ENCODE measurements at places on chromosomes 1 and 21.

DNA sequence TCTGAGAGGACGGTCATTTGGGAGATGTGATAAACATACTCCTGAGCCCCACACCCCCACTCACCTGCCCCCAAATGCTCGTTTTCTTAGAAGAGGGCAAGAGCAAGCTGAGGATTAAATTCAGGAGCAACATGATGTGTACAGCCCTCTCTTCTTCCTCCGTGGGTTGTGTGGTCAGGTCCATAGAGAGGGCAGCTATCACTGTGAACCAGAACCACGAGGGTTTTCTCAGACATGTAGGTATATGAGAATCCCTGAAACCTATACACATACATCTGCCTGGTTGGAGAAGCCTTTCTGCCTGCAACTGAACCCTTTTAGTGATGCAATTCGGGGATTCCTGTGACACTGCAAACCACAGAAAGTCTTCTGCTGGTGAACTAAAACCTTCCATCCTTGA, 38.9 kb downstream of the PGM1 start:
- DNase-seq: no peak

DNA sequence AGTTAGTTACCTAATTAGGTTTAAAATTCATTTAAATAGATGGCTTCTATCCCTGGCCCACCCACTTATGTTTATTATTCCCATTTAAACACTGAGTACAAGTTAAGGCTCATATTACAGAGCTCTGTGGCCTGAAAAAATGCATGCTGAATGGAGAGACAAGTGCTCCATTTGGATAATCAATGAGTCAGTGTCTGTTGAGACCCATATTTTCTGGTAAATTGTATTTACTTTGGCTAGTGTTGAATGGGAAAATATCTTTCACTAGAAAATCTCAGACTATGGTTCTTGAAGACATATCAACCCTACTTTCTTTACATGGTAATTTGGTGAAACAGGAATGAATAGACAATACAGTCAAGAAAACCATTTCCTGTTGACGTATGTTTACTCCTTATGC, 356.0 kb downstream of the S1PR1 start:
- DNase-seq: no peak

GRCh38 chr1:95640746-95641145, 406.7 kb downstream of the RWDD3 start:
- no peak for DNase-seq

DNA sequence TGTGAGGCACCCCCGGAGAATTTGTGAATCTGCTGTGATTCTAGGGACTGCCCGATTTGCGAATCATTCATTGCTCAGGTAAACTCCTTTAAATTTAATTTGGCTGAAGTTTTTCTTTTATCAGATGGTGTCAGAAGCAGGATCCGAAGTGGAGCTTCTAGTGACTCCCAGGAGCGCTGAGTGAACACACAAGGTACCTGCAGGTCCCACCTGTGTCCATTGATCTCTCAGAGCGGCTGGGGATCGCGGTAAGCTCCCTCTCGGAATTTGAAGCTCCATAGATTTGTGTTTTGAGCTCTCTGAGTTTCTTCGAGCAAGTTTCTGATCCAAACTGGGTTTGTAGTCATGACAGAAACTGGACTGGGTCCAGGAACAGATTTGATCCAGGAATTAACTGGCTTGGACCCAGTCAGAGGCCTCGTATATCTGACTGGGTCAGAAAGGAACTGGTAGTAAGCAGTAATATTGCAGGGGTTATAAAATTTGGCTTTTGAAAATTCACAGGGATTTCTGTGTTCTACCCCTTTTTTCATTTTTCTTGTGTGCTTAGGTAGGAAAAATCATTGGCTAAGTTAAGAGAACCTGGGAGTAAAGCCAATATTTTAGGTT, 56.2 kb upstream of the EDEM3 start:
- no peak for DNase-seq

DNA sequence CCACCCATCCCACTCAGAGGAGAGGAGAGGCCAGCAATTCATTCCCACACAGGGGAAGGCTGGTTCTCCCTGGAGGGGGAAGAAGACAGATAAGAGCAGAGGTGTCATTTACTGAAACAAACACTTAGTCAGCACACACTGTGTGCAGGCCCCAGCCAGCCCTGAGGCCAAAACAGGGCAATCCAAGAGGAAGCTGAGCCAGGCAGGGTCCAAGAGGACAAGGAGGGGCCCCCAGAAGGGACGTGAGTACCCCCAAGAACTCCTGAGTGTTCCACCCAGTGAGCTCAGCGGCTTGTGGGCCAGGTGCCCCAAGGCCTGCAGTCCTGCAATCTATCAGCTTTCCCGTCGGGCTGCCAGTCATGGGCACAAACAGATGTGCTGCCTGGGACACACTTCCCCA, 15.8 kb downstream of the ADGRB2 start:
- no peak for DNase-seq

- no peak for DNase-seq
These were observed 226.7 kb downstream of the NPHP4 start for GRCh38 chr1:5765483-5765882.

DNA sequence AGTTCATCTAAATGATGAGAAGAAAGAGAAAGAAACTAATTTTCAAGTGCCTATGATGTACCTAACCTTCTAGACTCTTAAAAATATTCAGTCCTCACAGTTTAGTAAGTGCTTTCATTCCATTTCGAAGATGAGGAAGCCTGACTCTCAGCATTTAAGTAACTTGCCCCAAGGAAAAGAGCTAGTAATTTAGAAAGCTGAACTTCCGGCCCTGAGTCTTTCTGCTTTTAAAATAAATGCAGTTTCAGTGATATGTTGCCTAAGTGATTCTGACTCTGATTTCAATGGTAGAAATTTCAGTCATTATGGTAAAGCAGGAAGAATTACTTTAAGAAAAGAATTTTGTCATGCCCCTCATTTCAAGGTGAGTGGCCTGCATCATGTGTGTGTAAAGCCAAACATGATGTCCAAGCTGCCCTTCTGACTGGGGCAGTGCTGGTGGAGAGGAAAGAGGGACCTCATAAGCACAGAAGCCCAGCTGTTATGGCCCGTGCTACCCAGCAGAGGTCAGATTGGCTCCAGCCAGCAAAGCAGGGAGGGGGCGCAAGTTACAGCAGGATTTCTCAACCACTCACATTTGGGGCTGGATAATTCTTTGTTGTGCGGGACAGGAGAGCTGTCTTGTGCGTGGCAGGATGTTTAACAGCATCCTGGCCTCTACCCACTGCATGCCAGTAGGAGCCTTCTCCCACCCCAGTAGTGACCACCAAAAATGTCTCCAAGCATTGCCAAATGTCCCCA, 10.7 kb downstream of the ATP1A4 start:
- no peak for DNase-seq

GRCh38 chr1:119779869-119780356, 11.2 kb upstream of the HMGCS2 start:
- no peak for DNase-seq

GRCh38 chr1:111334169-111334568, 43.5 kb downstream of the CHIA start:
- peak; percentile 21 for DNase-seq

DNA sequence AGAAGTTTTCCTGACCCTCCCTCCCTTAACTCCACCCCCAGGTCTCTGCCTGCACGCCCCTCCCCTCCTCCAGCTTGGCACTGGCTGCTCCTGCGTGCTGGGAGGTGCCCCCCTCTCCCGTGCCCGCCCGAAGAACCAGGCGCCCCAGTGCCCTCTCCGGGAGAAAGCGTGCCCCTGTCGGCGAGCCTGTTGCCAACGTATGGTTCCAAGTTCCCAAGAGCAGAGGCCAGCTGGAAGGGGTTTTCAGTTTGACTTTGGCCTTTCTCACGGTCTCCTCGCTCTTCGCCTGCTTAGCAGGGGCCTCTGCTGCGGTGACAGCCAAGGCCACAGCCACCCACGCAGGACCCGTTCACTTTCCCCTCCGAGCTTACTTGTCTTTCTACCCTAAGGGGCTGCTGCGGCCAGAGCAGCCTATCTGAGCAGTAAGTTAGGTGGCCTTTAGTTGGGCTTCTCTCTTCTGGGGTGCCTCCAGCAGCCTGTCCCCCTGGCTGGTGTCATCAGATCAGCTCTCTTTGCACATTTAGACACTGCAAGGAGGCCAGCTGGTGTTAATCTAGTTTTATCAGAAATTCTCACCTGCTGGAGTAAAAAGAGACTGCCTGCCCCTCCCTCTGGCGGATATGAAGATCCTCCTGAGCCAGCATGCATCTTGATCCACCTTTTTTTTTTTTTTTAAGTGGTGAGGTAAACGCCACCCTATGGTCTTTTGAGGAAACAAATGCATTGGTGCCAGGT, 1.5 kb downstream of the STUM start:
- DNase-seq: no peak

- DNase-seq: no peak
These were observed 338.2 kb downstream of the KIF26B start for GRCh38 chr1:245493029-245493428.

DNA sequence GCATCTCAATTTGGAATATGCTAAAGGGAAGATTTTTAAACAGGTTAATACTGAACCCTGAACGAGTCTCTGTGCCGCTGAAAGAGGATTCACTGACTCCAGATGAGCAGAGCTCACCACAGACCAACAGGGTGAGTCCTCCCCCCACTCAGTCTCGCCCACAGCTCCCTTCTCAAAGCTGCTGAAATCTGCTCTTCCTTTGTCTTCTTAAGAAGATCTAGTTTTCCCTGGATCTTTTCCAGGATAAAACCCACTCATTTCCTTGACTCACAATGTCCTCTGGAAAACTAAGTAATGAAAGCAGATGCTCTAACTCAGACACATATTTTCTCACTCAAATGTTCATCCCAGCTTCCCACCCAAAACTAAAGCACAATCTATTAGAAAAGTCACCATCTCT, 447.0 kb upstream of the PKN2 start:
- no peak for DNase-seq

- no peak for DNase-seq
These were observed 594.4 kb downstream of the MATN1 start for GRCh38 chr1:30129001-30129408.

GRCh38 chr1:184990204-184990603, 15.9 kb upstream of the NIBAN1 start:
- DNase-seq: no peak

- DNase-seq: no peak
These were observed 858.0 kb downstream of the USP25 start for GRCh38 chr21:16587681-16588375.

GRCh38 chr1:51756290-51756689, 122.2 kb downstream of the NRDC start:
- no peak for DNase-seq

- no peak for DNase-seq
These were observed 11.9 kb downstream of the RAP1A start for GRCh38 chr1:111631502-111631901.

DNA sequence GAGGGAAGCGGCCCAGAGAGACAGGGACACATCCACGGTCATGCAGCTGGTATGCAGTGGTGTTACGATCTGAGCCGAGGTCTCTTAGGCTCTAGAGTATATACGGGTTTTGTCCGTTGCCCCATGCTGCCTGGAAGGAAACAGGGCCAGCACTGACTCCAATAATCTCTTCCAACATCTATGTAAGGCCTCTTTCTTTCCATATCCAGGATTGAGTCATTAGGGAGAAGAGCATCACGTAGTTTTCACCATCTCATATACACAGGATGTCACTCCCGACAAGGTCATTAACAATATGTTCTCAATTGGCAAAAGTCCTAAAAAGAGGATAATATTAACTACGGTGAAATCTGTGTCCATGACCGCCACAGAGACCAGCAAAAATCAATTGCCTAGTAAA, 4.4 kb downstream of the C8B start:
- no peak for DNase-seq

DNA sequence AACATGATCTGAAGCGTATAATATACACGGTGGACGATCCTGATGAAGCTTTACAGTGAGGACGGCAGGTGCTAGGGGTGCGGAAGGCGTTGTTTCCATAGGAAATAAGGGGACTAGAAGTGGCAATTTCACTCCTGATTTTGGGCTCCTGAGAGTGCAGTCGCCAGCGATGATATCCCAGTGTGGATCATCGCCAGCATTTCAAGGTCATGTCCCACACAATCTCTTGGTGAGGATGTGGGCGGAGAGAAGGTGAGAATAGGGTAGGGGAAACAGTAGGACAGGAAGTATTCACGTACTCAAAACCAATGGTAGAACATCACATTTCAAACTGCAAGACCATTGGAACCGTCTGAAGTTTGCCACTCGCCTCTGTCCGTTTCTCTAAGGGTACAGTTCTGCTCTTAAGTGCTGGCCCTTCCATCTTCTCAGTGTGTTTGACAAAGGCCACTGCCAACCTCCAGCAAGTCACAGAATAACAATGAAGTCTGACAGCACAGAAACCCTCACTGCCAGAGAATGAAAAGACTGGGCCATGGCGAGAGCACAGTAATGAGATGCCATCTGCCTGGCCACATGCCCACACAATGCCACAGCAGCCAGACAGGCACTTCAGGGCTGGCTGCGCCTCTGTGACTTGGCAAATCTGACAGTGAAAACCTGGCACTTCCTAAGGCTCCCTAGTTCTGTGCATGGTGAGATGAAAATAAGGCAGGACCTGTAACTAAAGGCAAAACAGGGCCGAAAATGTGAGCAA, 27.9 kb downstream of the PCSK9 start:
- no peak for DNase-seq

DNA sequence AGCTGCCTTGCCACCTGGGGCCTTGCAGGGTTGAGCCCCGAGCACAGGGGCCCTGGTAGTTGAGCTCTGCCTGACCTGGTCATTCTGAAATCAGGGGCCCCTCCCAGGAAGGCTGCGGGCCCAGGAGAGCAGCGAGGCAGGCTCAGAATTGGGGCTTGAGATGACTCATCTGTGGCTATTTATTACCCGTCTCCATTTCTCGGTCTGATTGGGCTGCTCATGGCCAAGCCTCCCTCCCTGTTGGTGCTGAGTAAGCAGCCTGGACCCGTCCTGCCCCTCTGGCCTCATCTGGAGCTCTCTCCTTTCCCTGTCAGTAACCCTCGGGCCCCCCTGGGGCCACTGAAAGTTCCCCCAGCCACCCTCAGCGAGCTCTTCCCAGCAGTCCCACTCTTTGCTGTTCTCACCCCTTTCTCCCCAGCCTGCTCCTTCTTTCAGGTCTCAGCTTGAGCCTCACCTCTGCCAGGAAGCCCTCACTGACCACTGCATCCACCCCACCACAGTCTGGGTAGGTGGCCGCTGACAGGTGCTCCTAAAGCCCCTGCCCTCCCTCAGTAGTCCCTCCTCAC, 11.0 kb upstream of the TNFRSF8 start:
- DNase-seq: no peak

DNA sequence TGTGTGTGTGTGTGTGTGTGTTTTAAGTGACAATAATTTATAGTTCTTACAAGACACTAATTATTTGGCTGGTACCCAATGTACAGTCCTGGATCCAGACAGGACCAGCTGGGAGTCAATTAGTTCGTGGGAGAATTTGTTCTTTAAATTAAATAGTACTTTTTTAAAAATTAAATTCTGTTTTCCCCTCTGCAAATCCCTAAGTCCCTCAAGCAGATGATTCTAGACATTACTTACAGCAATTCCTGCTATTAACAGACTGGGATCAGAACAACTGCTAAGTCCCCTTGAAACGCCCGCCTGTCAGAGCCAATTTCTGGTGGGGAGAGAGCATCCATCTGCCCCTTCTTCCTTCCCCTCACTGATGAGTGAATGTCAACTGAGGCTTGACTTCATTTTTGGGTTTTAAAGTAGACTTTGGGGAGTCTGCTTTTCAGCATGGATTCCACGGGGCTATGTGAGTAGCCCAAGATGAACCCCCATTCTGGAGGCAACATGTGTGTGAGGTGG, 83.9 kb downstream of the SMYD2 start:
- no peak for DNase-seq

- DNase-seq: no peak
These were observed 18.8 kb downstream of the C1orf52 start for GRCh38 chr1:85240643-85241042.

- no peak for DNase-seq
These were observed 127.0 kb upstream of the F3 start for GRCh38 chr1:94668528-94668927.
